Stimulated activated CD4-positive, alpha-beta T cell treated with anti-CD3 and anti-CD28 coated beads, Interleukin-4, amount 100 ng/mL, for 4 hours (primary cell): ENCODE measurements at places on chromosomes 4 and X.

DNA sequence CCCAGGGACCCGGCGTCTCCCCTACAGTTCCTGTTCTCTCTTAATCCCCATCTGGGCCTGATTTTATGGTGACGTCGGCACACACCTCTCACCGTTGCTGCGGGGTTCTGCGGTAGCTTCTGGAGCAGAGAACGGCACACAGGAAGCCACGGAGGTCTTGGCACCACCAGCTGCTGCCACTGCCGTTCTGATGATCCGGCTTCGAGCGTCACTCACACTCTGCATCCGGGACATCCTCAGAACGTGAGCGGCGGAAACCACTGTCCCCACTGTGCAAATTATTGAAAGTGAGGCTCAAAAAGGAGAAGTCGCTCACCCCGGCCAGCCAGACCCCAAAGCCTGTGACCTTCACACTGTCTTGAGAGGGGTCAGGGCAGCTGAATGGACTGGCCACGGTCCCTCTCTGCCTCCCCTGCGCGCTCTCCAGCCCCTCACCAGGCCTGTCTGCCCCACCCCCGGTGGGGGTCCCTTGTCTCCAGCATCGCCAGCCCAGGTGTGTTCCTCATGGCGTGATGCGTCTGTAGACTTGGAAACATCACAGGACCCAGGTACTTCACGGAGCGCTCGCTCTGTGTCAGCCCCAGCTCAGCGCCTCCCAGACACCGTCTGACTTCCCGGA lies 201.1 kb downstream of the AFAP1 start:
- no peak for DNase-seq

GRCh38 chrX:15745179-15745578 lies 7.1 kb downstream of the CA5B start:
- no peak for DNase-seq

- no peak for DNase-seq
These were observed 5.2 kb upstream of the GK2 start for GRCh38 chr4:79413032-79413885.

- DNase-seq: no peak
These were observed 486.6 kb upstream of the PCDH10 start for GRCh38 chr4:132662456-132662855.

- DNase-seq: no peak
These were observed 139.8 kb downstream of the WDFY3 start for GRCh38 chr4:84826681-84827080.

- DNase-seq: no peak
These were observed 506.9 kb upstream of the PCDH10 start for GRCh38 chr4:132642016-132642817.

GRCh38 chr4:107579099-107579498 lies 140.9 kb downstream of the PAPSS1 start:
- no peak for DNase-seq

- no peak for DNase-seq
These were observed 185.2 kb downstream of the UNC5C start for GRCh38 chr4:95363559-95363925.
